Peyer's patch (tissue), 4 donors: ENCODE measurements at places on chromosomes 12 and 14. TPM values are rescaled to one million over a fixed set of nuclear protein-coding genes. Genes with fewer than 3 reads are reported as not detected.

GRCh38 chr14:52825085-52825484 is 33.7 kb upstream of the GNPNAT1 start:
- H3K36me3 ChIP-seq = no peaks in the 10 kb centered on the region
- no peak overlapping the region for H3K4me3 ChIP-seq
- no peaks in the 10 kb centered on the region for H3K27me3 ChIP-seq
- H3K4me1 ChIP-seq = no peaks in the 10 kb centered on the region
- no peak overlapping the region for H3K27ac ChIP-seq

DNA sequence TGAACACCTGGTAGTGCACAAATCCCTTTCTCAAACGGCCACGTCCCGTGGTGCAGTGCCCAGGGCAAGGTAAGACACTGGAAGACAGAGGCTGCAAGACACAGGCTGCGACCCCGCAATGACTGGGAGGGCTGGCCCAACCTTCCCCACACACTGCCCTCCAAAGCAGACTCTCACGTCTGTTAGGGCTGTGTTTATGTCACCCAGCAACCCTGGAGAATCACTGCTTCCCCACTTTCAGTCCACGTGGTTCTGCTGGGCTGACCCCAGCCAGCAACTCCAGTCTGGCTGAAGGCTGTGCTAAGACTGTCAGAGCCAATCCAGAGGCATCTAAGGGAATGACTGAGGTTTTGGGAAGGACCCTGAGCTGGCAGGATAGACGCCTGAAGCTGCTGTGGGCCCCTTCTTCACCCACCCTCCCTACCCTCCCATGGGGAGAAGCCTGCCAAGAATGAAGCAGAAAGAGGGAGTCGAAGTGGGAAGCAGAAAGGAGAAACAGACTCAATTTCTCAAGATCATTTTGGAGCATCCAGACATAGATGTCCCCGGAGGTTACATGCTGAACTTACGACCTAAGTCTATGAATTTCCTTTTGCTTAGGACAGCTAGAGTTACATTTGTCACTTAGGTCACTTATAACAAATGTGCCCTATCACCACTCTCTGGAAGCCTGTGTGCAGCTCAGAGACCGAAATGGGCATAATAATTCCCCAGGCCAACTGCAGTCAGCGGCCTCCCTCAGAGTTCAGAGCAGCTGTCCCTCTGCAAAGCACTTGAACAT is 11.7 kb downstream of the KDM2B start:
- H3K4me1 ChIP-seq = peaks cover 5% of the 10 kb centered on the region
- peak overlapping the region; percentile 46 for H3K27ac ChIP-seq
- H3K36me3 ChIP-seq = no peaks in the 10 kb centered on the region
- no peak for DNase-seq
- H3K4me3 ChIP-seq = no peak overlapping the region

- H3K4me1 ChIP-seq = no peaks in the 10 kb centered on the region
- no peaks in the 10 kb centered on the region for H3K36me3 ChIP-seq
- H3K27me3 ChIP-seq = no peaks in the 10 kb centered on the region
- H3K27ac ChIP-seq = no peak overlapping the region
- no peak overlapping the region for H3K4me3 ChIP-seq
Observed at GRCh38 chr14:34324363-34324795, 137.7 kb downstream of the SPTSSA start.

GRCh38 chr14:92040431-92041051 is 682 bp upstream of the TRIP11 start:
- H3K4me3 ChIP-seq = peak overlapping the region; percentile 62
- peak overlapping the region; percentile 88 for H3K27ac ChIP-seq
- no peaks in the 10 kb centered on the region for H3K4me1 ChIP-seq
- DNase-seq = no peak

The OR4E2 gene
- total RNA-seq = not detected

GRCh38 chr12:115079760-115080159 is 395.8 kb upstream of the TBX3 start:
- no peaks in the 10 kb centered on the region for H3K27me3 ChIP-seq
- H3K36me3 ChIP-seq = no peaks in the 10 kb centered on the region
- H3K4me1 ChIP-seq = no peaks in the 10 kb centered on the region
- H3K4me3 ChIP-seq = no peak overlapping the region

DNA sequence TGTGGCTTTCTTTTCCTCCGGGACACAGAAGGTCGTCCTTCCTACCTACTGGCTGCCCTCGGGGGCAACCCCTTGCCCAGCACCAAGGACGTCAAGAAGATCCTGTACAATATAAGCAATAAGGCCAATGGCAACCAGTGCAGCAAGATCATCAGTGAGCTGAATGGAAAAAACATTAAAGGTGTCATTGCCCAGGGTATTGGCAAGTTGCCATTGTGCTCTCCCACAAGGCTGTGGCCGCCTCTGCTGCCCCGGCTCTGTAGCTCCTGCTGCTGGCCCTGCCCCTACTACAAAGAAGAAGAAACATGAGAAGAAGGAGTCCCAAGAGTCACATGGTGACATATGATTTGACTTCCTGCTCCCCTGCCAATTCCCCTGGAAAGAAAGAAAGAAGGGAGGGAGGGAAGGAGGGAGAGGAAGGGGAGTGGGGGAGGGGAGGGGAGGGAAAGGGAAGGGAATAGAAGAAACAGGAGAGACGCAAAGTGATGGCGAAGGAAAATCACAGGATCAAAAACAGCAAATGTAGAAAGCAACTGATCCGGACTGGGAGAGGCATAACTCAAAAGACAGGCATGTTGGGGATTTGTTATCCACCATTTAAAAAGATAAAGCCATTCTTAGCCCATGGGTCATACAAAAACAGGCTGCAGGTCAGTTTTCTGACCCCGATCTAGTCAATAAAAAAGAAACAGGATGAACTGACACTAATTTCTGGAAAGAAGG is 61.3 kb upstream of the RESF1 start:
- no peaks in the 10 kb centered on the region for H3K36me3 ChIP-seq
- H3K4me3 ChIP-seq = no peak overlapping the region
- H3K27me3 ChIP-seq = no peaks in the 10 kb centered on the region
- DNase-seq = no peak
- H3K27ac ChIP-seq = peak overlapping the region; percentile 83
- H3K4me1 ChIP-seq = peaks cover 8% of the 10 kb centered on the region

DNA sequence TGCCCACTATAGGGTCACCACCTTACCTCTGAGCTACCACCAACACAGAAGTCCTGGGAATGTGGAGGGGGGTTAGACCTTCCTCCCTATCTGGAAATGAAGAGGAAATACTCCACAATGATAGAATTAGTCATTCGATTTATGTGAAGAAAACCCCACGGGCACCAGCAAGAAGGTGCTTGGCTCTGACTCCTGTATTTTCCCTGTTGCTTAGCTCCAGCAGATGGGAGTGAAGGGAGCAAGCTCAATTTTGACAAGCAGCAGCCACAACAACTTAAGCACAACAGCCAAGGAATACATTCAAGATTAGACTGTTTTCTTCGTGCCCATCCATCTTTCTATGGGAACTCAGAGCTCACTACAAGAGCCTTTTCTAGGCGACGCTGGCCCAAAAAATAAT is 191.7 kb downstream of the SPTSSA start:
- no peak for DNase-seq
- no peak overlapping the region for H3K27ac ChIP-seq
- H3K4me1 ChIP-seq = no peaks in the 10 kb centered on the region
- H3K4me3 ChIP-seq = no peak overlapping the region

The TEAD4 gene
- 4.3 TPM for total RNA-seq

DNA sequence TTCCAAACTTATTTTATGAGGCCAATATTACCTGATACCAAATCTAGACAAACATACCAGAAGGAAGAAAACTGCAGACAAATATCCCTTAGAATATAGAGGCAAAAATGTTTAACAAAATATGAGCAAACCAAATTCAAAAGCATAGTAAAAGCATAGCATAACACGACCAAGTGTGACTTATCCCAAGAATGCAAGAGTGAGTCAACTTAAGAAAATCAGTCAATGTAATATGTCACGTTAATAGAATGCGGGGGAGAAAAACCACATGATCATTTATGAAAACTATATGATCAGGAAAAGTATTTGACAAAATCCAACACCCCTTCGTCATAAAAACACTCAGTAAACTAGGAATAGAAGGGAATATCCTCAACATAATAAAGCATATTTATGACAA is 217.3 kb downstream of the ADGRD1 start:
- H3K36me3 ChIP-seq = no peaks in the 10 kb centered on the region
- no peaks in the 10 kb centered on the region for H3K27me3 ChIP-seq
- no peaks in the 10 kb centered on the region for H3K4me1 ChIP-seq
- no peak for DNase-seq
- no peak overlapping the region for H3K27ac ChIP-seq

DNA sequence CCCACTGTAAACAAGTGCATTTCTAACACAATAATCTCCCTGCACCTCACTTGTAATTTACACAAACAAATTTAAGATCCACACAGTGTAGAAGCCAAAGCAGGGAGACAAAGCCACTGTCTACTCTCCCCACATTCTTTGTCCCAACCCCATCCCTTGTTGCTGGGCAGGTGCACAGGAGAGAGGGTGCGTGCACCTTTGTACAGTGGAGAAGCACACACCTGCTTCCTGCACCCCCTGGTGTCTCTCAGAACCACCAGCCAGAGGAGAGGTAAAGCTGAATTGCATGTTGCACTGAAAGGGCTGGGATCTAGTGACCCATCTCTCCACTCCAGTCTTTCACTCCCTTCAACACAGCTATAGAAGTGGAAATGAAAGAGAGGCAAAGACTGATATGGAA is 51.4 kb upstream of the IFNG-AS1 start:
- DNase-seq = no peak
- H3K4me3 ChIP-seq = no peak overlapping the region
- H3K27ac ChIP-seq = no peak overlapping the region

DNA sequence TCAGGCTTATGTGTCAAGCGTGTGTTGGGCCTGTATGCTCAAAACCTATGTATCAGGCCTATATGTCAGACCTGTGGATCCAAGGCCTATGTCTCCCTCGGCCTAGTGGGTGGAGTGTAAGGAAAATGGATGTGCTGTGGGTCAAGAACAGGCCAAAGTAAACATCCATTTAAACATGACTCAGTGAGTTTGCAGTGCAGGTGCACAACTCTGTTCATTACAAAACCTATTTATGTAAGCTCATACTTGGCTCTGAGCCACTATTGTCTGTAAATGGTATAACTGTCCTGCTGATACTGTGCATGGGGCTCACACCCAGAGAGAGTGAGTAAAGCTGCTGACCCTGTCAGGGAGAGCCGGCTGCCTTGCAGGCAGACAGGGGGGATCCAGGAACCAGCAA is 249.7 kb upstream of the AVPR1A start:
- DNase-seq = no peak
- no peak overlapping the region for H3K27ac ChIP-seq
- no peaks in the 10 kb centered on the region for H3K27me3 ChIP-seq
- no peak overlapping the region for H3K4me3 ChIP-seq

DNA sequence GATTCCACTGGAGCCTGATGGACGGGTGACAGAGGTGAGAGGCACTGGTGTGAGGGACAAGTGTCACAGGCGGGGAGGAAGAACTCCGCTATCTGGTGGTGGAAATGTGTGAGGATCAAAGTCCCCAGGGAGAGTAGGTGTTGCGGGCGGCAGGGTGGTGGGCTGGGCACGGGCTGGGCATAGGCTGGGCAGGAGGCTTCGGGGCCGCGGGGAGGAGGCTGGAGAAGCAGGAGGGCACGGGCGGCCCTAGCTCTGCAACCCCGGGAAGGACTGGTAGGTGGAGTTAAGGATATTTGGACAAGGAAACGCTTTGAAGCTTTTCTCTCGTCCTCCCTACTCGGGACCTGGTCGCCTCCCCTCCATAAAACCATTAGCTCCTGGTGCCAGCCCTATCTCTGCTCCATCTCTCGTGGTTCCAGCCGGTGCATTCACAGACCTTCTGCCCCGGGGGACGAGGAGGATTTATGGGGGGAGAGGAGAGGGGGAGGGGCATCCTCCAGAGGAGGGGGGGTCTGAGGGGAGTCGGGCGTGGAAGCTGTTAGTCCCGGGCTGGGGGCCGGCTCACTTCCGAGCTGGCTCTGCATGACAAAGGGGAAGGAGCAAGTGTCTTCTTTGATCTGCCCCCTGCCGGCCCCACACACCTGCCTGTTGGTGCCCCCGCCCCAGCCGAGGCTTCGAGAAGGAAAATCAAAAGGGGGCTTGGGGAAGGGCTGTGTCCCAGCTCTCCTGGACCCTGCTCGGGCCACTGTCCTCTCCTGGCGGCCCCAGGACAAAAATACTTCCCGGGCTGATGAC is 504 bp downstream of the WNT5B start:
- peak overlapping the region; percentile 58 for H3K4me3 ChIP-seq
- no peaks in the 10 kb centered on the region for H3K36me3 ChIP-seq
- DNase-seq = no peak
- no peaks in the 10 kb centered on the region for H3K27me3 ChIP-seq
- peaks cover 13% of the 10 kb centered on the region for H3K4me1 ChIP-seq
- peak overlapping the region; percentile 32 for H3K27ac ChIP-seq

DNA sequence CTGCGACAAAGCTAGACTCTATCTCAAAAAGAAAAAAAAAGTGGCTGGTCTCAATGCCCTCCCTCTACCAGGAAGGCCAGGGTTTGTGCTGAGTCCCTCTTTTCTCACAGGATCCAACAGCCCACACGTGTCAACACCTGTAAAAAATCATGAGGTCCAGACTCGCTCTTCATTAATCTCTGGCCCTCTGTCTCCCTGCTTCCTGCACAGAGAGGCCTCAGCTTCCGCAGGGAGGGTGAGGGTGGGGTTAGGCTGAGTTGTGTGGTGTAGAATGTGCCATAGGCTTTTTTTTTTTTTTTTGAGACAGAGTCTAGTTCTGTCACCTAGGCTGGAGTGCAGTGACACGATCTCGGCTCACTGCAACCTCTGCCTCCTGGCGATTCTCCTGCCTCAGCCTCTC is 6.1 kb downstream of the CFAP73 start:
- H3K4me1 ChIP-seq = peaks cover 21% of the 10 kb centered on the region
- no peaks in the 10 kb centered on the region for H3K36me3 ChIP-seq
- H3K27me3 ChIP-seq = no peaks in the 10 kb centered on the region
- no peak overlapping the region for H3K4me3 ChIP-seq
- no peak for DNase-seq

The TOMM20L gene
- not detected for total RNA-seq

The TMEM52B gene
- total RNA-seq = not detected

The KLRC3 gene
- total RNA-seq = not detected

The OR4K14 gene
- not detected for total RNA-seq

The RTN1 gene
- 5.2 TPM for total RNA-seq

DNA sequence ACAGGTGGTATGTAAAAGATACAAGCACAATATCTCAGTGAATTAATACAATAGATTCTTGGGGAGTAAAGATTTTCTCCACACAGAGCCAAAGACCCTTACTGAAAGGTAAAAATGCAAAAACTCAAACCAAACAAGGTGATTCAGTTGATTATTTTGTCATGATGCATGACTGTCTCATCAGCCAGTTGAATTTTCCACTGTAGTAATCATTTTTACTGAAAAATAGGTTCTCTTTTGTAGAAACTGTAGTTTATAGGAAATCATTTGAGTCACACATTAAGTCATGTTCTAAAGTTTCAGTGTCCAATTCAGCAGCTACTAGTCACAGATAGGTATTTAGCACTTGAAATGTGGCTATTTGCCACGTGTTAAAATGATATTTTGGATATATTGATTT is 53.6 kb downstream of the PPFIA2 start:
- no peaks in the 10 kb centered on the region for H3K36me3 ChIP-seq
- no peak for DNase-seq
- H3K4me1 ChIP-seq = no peaks in the 10 kb centered on the region
- H3K27ac ChIP-seq = no peak overlapping the region
